IgD-negative memory B cell (primary cell): ENCODE measurements at places on chromosomes 3 and 15. TPM values are rescaled to one million over a fixed set of nuclear protein-coding genes. Genes with fewer than 3 reads are reported as not detected.

The IMPG2 gene
- 0.05 TPM for polyA plus RNA-seq

The CRELD1 gene
- polyA plus RNA-seq: 17.7 TPM

The PDCD7 gene
- 13.4 TPM for polyA plus RNA-seq

The HYPK gene
- 7.8 TPM for polyA plus RNA-seq

The SLC33A1 gene
- polyA plus RNA-seq: 13.0 TPM

The PCSK6 gene
- 0.14 TPM for polyA plus RNA-seq

The CMTM7 gene
- 141 TPM for polyA plus RNA-seq

The SYNPR gene
- polyA plus RNA-seq: not detected

The STOML1 gene
- polyA plus RNA-seq: 6.6 TPM

The MESP2 gene
- not detected for polyA plus RNA-seq

The SGO1 gene
- polyA plus RNA-seq: 8.3 TPM

The RAD51 gene
- polyA plus RNA-seq: 0.45 TPM

The DCLK3 gene
- polyA plus RNA-seq: not detected

The ZNF770 gene
- polyA plus RNA-seq: 105 TPM

The SLC28A2 gene
- polyA plus RNA-seq: not detected

The COL6A5 gene
- polyA plus RNA-seq: not detected

The SEMA3B gene
- not detected for polyA plus RNA-seq

The PTH1R gene
- polyA plus RNA-seq: not detected

The RYR3 gene
- polyA plus RNA-seq: 0.08 TPM

The THSD4 gene
- polyA plus RNA-seq: not detected

The ISLR2 gene
- not detected for polyA plus RNA-seq

The APH1B gene
- polyA plus RNA-seq: 18.5 TPM

The GOLGA8R gene
- 0.06 TPM for polyA plus RNA-seq

The DOCK3 gene
- not detected for polyA plus RNA-seq

The HYAL1 gene
- polyA plus RNA-seq: 0.14 TPM

The ZFAND6 gene
- polyA plus RNA-seq: 216 TPM

The RPL35A gene
- 1,996 TPM for polyA plus RNA-seq

The GATA2 gene
- polyA plus RNA-seq: 0.11 TPM

The FBXW12 gene
- not detected for polyA plus RNA-seq

The GOLGA6A gene
- not detected for polyA plus RNA-seq

The TRIM71 gene
- polyA plus RNA-seq: not detected

The PLXNB1 gene
- polyA plus RNA-seq: not detected

The FAM107A gene
- polyA plus RNA-seq: not detected
